ENCODE measurements at places on chromosomes 7 and 10. TPM values are rescaled to one million over a fixed set of nuclear protein-coding genes. Genes with fewer than 3 reads are reported as not detected.

DNA sequence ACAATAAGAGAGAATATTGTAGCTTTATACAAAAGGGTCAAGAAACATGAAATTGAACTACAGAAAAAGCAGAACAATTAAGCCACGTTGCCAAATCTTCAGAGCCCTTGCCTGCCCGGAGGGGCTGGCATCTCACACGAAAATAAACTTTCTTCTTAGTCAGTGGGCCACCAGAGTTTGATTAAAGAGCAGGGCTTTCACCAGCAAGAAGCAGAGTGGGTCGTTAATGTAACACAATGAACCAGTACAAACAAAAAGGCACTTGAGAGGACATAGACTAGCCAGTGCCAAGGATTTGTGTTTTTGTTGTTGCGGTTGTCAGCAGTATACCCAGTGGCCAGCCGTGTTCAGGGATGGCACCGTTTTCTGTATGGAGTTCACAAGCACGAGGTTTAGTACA, 155.4 kb downstream of the NRP1 start:
- DNase-seq: no peak

GRCh38 chr10:111128331-111129180, 51.7 kb downstream of the ADRA2A start:
- no peak for DNase-seq

DNA sequence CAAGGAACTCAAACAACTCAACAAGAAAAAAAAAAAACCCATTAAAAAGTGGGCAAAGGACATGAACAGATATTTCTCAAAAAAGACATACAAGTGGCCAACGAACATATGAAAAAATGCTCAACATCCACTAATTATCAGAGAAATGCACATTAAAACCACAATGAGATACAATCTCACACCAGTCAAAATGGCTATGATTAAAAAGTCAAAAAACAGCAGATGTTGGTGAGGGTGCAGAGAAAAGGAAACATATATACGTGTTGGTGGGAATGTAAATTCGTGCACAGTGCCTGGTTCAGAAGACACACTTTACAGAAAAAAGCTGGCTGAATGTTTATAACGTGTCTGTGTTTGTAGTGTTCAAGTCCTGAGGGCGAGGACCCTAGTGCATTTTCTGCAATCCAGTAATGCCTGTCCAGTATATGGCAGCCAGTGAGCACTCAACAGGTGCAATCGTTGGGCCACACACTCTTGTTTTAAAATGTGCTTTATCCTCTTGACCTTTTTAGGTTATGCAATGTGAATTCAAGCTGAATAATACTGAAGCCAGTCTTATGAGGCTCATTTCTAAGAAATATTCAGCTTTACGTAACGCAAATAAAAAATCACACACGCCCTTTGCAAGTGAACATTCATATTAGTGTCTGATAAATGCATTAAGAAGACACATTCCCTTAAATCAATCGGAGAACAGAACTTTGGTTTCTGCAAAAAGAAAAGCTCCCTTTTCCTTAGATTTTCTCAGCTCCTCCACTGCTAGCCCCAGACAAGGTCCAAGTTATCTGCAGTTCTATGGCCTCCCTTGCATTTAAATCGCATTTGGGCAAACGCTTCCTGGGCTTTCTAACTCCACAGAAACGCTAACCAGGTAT, 813 bp upstream of the MTURN start:
- no peak for DNase-seq

GRCh38 chr10:73459683-73460314, 26.4 kb upstream of the MSS51 start:
- no peak for DNase-seq

DNA sequence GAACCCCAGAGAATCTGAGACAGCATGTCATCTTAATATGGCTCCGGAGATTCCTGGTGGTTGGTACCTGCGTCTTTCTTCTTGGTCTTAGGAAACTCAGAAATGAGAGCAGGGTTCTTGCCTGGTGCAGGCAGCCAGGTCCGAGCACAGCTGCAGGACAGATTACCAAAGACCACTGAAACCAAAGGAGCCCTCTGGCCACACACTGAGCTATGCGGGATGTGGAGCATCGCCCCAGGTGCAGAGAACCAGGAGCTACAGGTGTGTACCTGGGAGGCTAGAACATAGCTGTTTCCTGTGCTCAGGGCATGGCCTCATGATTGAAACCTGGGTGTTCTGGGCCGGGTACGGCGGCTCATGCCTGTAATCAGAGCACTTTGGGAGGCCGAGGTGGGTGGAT, 635.4 kb downstream of the CALN1 start:
- DNase-seq: no peak

GRCh38 chr7:2820508-2820934, 23.6 kb downstream of the GNA12 start:
- DNase-seq: peak; percentile 62

Gene CRTAC1
- total RNA-seq: not detected

Gene PKD2L1
- 0.14 TPM for total RNA-seq

Gene EBLN1
- total RNA-seq: not detected

Gene MRC1
- total RNA-seq: 21.4 TPM

Gene CLRN3
- total RNA-seq: 35.2 TPM

Gene GRM3
- not detected for total RNA-seq

Gene OR2F1
- total RNA-seq: not detected

Gene A1CF
- 90.6 TPM for total RNA-seq
